GM10248 (cell line): ENCODE measurements at places on chromosomes 1 and 21.

GRCh38 chr1:55690366-55690765 is 475.2 kb upstream of the USP24 start:
- no peak for DNase-seq

- no peak for DNase-seq
Measured at GRCh38 chr1:46466477-46467182, 23.0 kb upstream of the DMBX1 start.

GRCh38 chr1:193588311-193589082 is 402.1 kb upstream of the B3GALT2 start:
- no peak for DNase-seq

DNA sequence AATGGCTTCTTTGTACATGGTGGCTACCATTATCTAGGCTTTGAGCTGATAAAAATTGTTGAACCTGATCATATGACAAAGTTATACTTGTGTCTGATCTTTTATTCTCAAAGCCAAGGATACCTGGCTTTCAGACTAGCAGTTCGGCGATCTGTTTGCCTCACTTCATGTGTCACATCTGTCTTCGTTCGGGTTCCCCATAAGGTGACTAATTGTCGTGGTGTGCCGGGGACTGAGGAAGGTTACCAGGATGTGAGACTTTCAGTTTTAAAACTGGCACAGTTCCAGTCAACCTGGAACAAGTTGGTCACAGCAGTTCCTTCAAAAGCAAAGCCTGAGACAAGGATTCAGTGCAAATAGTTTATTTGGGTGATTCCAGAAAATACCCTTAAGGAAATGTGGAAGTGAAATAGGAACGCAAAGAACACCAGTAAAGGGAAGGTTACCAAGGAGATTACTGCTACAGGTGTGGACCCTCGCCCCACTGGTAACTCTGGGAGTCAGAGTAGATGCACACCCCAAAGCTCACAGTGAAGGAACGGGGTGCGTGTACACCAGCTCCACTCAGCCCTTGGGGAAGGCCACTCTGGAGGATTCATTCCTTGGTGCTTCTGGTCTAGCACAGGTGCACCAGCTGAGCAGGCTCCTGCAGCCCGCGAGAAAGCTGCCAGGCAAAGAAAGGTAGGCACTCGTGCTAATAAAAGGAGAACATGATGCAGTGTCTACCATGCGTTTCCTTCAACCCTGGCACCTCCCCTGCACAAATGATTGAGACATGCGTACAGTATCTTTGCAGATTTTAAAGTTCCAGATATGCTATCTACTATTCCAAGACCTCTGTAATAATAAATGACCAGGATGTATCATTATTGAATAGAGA is 69.0 kb downstream of the VWA5B1 start:
- DNase-seq, result no peak

DNA sequence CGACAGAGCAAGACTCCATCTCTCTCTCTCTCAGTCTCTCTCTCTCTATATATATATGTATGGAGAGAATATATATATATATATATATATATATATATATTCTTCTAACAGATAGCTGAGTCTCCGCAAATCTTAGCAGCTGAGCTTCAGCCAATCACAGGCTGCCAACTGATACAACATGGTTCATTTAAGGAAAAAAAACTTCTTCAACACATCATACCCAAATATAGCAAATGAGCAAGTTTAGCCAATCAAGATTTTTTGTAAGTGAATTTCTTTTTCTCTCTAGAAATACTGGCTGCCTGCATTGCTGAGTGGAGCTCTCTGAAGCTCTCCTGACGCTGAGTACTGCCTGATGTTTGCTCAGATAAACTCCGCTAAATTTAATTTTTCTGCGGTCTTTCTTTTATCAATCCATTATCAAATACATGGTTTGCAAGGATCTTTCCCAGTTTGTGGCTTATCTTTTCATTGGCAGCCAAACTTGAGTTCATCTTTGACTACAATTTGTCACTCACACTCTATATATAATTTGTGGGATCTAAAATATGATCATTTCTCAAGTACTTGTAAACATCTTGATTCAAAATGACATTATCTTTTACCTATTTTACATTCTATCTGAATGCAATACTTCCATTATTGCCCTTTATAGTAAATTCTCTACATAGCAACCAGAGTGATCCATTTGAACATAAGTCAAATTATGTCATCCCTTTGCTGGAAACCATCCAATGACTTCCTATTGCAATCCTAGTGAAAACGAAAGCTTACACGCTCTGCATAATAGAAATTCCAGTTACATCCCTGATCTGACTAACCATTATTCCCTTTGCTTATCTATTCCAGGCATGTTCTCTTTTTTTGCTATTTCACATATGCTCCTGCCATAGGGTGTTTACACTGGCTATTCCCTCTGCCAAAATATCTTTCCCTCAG is 2131.7 kb downstream of the MRPL39 start:
- DNase-seq, result no peak

- DNase-seq, result no peak
Measured at GRCh38 chr1:4018466-4019146, 118.5 kb upstream of the C1orf174 start.

GRCh38 chr1:19963636-19964035 is 15.8 kb downstream of the PLA2G2A start:
- DNase-seq, result no peak

GRCh38 chr1:16129921-16130543 is 25.8 kb downstream of the EPHA2 start:
- DNase-seq, result no peak

- DNase-seq, result peak; percentile 56
Measured at GRCh38 chr1:54287176-54287650, 87.2 kb downstream of the MRPL37 start.

DNA sequence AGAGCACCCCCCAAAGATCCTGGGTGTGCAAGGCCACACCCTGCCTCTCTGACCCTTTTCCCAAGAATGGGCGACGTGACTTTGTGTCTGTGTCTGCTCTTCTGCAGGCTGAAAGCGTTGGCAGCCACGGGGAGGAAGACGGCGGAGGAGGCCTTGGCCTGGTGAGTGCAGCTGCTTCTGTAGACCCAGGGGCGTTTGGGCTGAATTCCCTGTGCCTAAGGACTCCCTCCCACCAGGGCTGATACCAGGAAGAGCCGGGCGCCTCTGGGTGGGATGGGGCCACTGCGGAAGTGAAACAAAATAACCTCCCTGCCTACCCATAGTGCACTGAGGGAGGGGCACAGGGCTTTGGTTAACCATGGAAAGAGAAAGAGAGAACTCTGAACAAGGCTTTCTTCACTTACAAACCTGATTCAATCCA is 2.5 kb downstream of the UBASH3A start:
- no peak for DNase-seq

- DNase-seq, result no peak
Measured at GRCh38 chr1:119431836-119432235, 16.9 kb downstream of the HSD3B2 start.

DNA sequence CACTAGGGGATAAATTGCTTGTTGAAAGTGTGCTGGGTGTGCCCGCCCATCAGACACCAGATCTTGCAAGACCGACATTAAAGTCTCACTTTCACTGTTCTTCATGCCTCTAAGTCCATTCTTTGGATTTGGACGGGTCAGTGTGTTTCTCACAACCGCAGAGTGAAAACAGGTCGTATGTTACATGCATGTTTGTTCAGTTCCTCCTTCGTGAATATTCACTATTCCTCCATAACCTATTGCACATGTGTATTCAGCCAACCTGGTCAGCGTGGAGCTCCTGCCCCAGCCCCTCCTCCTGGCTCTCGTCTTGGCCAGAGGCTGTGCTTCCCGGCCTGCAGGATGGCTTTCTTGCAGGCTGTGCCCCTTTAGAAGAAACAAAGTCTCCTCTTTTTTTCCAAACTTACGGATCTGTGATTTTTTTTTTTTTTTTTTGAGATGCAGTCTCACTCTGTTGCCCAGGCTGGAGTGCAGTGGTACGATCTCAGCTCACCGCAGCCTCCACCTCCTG is 2.2 kb upstream of the KRTAP10-6 start:
- DNase-seq, result no peak

- no peak for DNase-seq
Measured at GRCh38 chr1:50684185-50684584, 260.9 kb upstream of the DMRTA2 start.

GRCh38 chr1:200990114-200990513 is 33.4 kb downstream of the KIF21B start:
- no peak for DNase-seq

DNA sequence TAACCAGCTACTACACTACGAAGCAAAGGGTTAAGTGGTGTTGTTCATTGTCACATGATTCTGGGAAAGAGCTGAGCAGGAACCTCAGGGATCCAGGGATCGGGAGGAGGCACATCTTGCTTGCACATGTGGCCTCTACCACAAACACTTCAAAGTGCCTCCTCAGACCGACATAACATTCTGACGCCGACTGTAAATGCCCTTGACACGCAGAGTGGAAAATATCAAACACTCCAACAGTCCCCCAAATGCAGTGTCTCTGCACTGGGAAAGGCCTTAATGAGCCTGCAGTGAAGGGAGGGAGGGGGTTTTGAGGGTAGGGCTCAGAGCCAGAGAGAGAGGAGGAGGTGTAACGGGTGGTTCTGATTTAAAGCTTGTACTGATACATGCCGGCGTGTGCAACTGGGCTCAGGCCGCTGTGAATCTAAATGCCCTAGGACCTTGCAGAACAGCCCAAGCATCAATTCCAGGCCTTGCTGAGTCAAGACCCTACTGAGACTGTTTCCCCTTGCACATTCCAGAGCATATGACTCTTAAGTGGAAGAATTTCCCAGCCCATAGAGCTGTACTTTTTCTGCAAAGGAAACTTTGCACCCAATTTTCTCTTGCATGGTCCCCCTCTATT is 163.7 kb downstream of the NTMT2 start:
- no peak for DNase-seq

- no peak for DNase-seq
Measured at GRCh38 chr1:117695796-117696490, 90.1 kb downstream of the TENT5C start.

DNA sequence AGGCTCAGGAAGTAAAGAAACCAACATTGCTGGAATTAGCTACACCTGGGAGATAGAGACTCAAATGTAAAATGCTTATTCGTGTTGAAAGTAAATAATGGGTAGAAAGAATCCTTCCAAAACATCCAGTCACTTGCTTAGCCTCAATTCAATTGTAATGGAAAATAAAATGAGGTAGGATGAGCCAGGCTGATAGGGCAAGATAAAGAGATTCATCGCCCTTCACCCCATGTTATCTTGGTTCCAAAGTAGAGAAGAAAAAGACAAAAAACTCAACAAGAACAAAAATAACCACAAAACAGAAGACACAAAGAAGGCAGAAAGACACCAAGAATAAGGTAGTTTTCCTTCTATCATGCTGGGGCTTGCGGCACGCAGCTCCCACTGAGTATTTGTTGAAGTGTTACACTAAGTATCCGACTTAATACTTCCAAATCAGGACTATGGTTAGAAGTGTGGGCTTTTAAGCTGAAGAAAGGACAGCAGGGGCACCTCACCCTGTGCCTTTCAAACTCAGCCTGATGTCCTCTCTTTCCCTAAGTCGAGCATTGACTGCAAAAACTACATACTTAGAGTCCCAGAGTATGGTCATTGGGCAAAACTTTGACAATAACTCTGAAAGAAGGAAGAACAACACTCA is 202.1 kb downstream of the VAV3 start:
- no peak for DNase-seq

- DNase-seq, result no peak
Measured at GRCh38 chr1:31593136-31593665, 16.9 kb downstream of the TINAGL1 start.

GRCh38 chr1:103424650-103425049 is 100.8 kb upstream of the RNPC3 start:
- no peak for DNase-seq

DNA sequence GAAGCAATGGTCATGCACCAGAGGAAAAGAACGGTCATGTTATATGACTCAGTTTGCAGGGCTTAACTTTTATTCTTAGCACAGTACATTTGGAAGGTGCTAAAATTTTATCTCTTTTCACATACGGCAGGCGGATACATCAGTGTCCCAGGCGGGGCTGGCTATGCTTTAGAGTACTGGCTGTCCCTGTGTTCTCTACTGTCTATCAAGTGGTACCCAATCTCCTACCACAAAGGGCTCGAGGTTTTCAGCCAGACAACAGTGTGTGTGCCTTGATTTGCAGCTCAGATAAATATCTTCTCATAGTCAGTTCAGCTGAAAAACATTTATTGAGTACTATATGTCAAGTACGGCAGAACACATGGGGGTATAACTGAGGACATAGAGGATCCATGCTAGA is 65.3 kb downstream of the URB2 start:
- no peak for DNase-seq

DNA sequence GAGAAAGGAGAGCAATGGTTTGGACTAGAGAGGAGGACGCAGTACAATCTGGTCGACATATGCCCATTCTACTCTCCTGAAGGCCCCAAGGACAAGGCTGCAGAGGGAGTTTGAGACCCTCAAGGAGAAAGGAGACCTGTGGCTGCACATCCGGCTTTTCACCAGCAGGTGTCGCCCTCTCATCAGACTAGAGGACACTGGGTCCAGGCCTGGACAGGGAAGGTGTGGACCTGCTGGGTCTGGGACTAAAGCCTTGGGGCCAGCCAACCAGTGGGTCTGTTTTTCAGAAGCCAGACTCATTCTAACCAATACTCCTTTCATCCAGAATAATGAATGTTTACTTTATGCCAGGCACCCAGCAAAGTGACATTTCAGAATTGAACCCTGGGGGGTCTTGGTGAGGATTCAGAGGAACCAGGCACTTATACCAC is 5.0 kb downstream of the SRARP start:
- DNase-seq, result peak; percentile 71

GRCh38 chr1:29355375-29355774 is 119.1 kb downstream of the PTPRU start:
- no peak for DNase-seq

GRCh38 chr21:44024887-44025353 is 12.8 kb downstream of the TRAPPC10 start:
- no peak for DNase-seq

- no peak for DNase-seq
Measured at GRCh38 chr21:15439726-15440125, 290.1 kb upstream of the USP25 start.

- no peak for DNase-seq
Measured at GRCh38 chr1:85660541-85660940, 47.7 kb downstream of the ZNHIT6 start.

DNA sequence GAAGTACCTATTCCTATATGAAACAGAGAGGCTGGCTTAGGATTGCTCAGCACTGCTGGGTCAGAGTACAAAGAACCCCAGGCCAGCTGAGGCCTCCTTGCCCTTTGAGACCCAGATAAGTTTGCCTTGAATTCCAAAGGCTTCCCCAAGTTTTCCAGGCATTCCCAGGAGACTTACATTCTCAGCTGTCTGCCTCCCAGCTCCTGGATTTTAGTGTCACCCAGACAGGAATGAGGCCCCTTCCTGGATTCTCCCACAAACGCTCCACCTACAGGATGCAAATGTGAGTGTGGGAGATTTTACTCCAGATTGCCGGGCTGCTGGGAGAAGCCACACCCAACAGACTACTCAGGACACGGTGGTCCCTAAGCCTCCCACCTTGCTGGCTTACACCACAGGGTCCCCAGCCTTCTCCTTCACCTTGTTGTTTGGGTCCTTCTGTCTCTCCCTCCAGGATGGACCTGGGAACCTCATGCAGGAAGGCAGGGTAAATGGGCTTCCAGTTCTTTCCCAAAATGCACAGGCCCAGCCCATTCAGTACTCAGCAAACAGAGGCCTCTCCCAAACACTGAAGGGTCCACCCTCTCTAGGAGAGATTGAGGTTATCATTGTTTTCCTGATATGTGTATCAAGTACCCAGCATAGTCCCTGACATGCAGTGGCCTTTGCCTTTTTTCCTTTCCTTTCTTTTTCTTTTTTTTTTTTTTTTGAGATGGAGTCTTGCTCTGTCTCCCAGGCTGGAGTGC is 10.6 kb downstream of the RHBG start:
- DNase-seq, result no peak
